Testis (tissue), 5 donors: ENCODE measurements at places on chromosomes 12 and 14. TPM values are rescaled to one million over a fixed set of nuclear protein-coding genes. Genes with fewer than 3 reads are reported as not detected.

The CACNA1C gene
- total RNA-seq = 20.3 TPM

DNA sequence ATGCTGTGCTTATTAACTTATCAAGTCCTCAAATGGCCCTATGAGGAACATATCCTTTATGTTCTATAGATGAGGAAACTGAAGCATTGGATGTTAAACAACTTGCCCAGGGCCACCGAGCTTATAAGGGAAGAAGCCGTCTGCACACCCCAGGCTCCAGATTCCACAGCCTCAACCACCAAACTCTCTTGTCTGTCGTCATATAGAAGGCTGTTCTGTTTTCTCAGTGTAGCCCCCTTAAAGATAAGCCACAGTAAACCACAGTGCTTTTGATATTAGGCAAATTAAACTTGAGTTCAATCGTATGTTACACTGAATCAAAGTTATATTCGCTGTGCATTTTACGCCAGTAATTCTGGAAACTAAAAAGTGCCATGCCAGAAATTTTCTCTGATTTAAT, 116.7 kb downstream of the PRKCH start:
- no peak for DNase-seq

DNA sequence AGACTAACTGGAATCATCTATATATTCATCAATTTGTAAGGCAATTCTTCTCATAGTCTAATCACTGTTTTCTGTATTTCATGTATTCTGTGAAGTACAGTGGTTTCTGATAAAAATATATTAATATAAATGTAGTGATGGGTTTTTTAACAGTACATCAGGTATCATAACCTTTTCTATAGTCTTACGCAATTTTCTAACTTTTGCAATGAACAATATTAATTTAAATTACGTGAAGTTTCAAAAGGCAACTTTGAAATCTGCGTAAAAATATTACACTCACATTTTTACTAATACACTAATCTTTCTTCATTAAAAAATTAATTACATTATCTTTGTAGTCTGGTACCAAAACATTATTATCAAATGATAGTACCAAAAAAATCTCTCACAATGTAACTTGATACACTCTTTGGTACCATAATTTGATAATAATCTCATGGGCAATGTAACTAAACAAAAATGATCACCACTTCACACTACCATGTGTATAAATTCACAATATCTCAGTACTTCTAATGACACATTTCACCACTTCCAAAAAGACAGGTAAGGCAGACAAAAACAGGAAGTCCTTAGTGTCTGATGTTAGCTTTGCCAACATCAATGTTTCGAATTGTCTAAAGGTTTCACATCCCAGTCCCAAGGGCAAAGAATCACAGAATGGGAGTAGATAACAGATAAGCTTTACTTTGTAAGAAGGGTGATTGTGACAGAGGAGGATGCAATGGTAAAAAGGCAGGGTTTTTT, 8.7 kb downstream of the DNAI7 start:
- DNase-seq = no peak

- DNase-seq = no peak
Observed at GRCh38 chr12:52913431-52913821, 8.6 kb upstream of the KRT8 start.

DNA sequence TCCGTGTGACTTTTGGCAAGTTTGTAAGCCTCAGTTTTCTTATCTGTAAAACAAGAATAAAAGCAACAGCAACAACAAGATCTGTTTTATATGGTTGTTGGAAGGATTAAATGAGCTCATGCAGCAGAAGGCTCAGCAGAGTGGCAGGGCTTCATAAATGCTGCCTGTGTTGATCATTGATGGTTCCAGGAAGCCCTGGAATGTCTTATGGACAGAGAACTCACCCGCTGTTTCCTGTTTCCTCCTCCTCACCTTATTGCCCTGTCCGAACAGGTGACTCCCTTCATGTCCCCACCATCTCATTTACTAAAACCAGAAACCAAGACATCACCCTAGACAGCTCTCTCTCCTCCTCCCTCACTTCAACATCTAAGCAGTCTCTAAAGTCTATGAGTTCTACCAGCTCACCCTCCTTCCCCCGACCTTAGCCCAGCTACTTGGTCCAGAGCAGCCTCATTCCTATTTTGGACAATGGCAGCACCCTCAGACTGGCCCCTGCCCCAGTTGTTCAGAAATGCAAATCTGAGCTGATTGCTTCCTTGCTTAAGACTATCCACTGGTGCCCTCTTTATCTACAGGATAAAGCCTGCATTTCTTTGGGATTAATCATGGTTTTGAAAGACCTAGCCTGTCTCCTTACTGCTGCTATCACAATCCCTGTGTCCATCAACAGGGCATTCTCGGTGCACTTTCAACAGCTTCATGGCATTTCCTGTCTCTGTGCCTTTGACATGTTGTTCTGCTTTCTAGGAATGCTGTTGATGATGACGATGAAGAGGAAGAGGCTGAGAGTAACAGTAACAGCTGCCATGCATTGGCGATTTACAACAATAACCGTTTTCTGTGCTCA, 21.4 kb upstream of the GSG1 start:
- no peak for DNase-seq

The KCNMB4 gene
- total RNA-seq = 7.1 TPM

DNA sequence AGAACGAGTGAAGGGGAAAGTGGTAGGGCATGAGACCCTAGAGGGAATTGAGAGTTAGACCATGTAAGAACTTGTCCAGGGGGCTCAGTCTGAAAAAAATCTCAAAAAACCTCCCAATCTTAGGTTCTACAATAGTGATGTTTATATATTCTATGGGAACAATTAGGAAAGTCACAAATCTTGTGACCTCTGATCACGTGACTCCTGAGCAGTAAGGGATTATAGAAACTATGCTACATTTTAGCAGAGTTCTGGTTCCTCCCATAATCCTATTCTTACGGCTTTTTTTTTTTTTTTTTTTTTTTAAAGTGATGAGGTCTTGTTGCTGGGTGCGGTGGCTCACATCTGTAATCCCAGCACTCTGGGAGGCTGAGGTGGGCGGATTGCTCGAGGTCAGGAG, 5.8 kb downstream of the ADCK1 start:
- DNase-seq = no peak

DNA sequence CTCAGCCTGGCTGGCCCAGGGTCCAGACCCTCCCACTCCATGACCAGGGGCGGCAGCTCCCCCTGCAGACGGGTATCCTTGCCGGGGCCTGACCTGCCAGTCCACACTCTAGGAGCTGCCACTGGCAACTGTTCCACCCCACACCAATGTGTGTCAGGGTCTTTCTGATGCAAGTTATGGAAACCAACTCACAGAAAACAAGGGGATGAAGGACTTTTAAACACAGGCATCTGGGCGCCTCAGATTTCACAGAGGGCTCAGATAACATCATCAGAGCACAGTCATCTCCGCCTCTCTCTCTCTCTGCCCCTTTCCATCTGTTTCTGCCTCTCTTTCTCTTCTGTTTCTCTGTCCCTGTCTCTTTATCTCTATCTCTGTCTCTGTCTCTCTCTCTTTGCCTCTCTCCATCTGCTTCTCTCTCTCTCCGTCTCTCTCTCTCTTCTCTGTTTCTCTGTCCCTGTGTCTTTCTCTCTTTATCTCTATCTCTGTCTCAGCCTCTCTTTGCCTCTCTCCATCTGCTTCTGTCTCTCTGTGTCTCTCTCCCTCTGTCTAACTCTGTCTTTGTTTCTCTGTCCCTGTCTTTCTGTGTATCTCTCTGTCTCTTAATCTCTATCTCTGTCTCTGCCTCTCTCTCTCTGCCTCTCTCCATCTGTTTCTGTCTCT, 67.4 kb upstream of the FBRSL1 start:
- no peak for DNase-seq
